ENCODE measurements at places on chromosomes 3 and 15.

DNA sequence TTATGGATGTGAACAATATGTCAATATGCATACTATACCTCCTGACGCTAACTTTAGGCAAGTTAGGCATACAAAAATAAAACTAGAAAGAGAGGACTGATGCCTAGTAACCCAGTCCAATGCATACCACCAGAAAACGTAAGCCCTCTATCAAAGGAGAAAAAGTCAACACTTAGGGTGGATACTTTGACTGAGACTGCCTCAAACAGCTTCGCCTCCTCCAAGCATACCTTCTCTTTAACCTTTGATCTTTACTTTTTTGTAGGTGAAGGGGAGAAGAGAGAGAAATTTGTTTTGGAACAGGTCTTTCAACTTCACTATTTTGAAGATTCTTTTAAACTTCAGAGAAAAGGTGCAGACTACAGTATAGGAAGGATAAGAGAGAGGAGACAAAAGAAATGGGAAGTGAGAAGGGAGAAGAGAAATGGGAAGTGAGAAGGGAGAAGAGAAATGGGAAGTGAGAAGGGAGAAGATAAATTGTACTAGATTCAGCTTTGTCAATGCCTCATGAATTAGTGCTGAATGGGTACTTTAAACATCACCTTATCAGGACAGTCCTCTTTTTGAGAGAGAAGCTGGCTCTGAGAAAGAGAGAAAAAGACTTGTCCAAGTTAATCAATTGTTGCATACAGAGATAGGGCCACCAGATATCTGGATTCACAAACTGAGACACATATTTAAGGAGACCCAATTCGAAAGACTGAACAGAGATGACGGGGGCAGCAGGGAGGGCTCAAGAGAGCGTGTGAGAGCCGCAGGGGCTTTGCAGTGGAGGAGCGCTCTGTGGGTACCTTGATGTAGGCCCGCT, 1.0 kb downstream of the P3H2 start:
- DNase-seq: no peak

- DNase-seq: no peak
Observed at GRCh38 chr3:45180051-45180450, 33.9 kb upstream of the CDCP1 start.

GRCh38 chr3:49081429-49081828, 12.4 kb downstream of the QRICH1 start:
- DNase-seq: no peak

DNA sequence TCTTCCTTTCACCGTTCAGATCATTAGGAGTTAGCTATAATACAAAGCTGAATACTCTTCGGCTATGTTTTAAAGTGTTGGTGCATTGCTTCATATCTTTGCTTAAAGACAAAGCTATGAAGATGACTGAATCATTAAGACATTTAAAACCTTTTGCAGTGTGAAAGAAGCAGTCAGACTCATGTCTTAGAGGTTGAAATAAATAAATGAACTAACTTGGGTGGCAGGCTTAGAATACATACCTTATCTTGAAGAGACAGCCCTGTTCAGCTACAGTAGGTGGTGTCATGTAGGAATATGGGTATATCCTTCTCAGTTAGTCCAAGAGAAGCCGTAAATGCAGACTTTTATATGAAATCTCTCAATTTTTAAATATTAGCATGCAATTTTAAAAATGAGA, 63.4 kb downstream of the OPA1 start:
- DNase-seq: no peak

GRCh38 chr3:188869628-188870027, 302.1 kb upstream of the TPRG1 start:
- DNase-seq: no peak

DNA sequence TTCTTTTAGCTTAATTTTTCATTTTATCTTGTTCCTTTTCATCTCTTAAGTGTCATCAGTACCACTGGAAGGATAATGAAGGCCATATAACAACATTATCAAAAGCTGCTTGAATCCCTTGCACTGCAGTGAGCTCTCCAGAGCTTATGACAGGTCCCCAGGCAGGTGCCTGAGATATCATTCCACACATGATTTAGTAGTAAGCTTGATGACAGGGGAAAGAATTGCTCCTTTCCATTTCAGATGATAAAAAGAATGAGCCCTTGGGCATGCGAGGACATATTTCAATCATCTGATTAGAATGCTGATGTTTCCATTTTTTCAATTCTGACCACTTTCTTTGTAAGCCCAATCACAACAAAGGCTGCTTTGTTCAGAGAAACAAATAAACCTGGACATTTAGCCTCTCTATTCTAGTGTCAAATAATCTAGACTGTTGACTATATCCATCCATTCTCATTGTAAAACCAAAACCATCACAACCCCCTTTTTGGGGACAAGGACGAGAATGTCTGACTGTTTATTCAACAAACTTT, 567.8 kb downstream of the IGSF11 start:
- no peak for DNase-seq

DNA sequence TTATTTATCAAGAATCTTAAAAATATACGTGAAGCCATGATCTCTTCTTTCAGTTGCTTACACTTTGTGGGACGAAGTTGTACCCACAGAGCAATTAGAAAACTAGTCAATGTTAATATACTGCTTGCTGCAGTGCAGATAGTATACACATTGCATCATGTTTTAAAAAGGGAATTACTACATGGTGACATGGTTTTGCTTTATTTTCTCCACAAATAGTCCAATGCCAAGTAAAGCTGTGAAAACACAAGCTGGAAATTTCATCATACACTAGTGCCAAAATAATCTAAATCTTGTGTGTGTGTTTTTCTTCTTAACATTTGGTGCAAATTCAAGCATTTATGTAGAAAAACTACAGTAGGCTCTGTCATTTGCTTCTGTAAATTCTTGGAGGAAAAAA, 233.0 kb downstream of the EPHA3 start:
- DNase-seq: no peak

All from esophagus squamous epithelium (tissue), 5 donors.